ENCODE measurements at places on chromosomes 6 and 20.

DNA sequence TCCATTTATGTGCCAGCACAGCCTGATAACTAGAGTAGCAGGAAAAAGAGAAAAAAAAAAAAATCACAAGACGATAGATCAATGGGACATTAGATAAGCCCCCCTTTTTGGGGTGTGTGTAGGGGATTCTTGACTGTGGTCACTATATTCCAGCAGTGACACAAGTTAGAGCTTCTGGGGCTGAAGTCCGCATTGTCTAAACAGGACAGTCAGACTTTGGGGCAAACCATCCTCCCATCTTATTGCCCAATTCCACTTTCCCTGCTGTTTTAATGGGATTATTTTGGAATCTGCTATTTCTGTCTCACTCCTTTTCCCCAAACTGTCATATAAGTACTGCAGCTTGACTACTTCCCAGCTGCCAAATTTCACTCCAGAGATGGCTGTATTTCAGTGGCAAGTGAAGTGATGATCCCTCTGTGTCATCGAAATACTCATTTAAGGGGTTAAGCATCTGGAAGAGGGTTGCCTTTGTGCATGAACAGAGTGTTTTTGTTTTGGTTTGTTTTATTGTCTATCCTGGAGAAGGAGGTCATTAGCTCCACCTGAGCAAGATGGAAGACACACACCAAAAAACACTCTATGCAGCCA, 182.5 kb downstream of the ATXN1 start:
- DNase-seq, result no peak

GRCh38 chr20:36644032-36644705, 1.8 kb downstream of the SLA2 start:
- DNase-seq, result no peak

- no peak for DNase-seq
These were observed 28.9 kb upstream of the CCR6 start for GRCh38 chr6:167093922-167094432.

DNA sequence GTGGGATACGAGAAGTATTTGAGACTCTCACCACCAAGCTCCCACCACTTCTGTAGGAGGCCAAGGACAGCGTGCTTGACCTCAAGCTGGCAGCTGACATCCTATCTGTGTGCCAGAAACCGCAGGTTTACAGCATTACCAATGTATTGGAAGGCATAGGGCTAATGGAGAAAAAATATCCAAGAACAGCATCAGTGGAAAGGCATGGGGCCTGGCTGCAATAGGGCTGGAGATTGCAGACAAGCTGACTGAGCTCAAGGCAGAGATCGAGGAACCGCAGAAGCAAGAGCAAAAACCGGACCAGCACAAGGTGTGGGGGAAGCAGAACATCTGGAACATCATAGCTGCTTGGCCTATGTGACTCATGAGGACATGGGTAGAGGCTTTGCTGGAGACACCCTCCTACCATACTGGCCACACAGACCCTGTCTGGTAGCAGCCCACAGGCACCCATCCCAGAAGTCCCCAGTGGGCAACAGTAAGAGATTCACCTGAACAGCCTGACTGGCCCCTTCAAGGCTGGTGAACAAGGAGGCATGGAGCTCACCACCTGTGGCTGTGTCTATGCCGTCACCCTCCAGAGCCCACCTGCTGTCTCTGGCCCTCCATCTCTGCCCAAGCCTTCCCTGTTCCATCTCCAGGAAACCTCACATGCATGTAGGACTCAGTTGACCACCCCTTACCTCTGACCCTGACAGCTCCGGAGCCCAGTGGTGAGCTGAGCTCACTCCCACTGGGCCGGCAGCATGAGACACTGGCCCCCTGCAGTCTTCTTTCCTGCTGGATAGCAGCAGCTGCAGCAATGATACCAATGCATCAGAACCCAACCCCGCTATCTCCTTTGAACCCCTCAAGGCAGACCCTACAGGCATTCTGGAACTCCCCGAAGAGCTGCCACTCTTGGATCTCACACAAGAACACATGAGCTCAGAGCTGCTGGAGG, 171.1 kb downstream of the KIF6 start:
- DNase-seq, result no peak

GRCh38 chr20:8194721-8195120, 62.7 kb downstream of the PLCB1 start:
- DNase-seq, result no peak

- DNase-seq, result no peak
These were observed 3.0 kb downstream of the ARFRP1 start for GRCh38 chr20:63704749-63705117.

GRCh38 chr6:123169774-123170095, 173.7 kb downstream of the CLVS2 start:
- DNase-seq, result no peak

- no peak for DNase-seq
These were observed 135.3 kb downstream of the ARID1B start for GRCh38 chr6:156912431-156912830.

- DNase-seq, result no peak
These were observed 12.5 kb downstream of the GZF1 start for GRCh38 chr20:23374441-23374840.

DNA sequence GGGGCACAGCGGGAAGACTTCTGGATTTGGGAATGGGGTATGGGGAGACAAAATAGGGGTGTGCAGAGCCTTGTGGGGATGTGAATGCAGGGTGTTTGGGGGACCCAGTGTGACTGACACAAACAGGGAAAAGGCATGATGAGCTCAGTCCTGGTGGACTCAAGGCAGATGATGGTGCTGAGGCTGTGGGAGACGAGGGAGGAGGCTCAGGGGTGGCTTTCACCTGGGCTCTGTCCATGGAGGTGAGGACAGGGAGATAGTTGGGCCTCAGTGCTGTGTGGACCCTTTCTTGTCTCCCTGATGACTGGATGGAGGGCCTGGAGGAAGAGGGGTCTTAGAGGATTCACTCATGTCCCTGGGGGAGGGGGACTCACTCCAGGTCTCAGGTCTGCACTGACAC, 26.2 kb upstream of the MICB start:
- no peak for DNase-seq

- no peak for DNase-seq
These were observed 958 bp downstream of the MLIP start for GRCh38 chr6:54112151-54112650.

DNA sequence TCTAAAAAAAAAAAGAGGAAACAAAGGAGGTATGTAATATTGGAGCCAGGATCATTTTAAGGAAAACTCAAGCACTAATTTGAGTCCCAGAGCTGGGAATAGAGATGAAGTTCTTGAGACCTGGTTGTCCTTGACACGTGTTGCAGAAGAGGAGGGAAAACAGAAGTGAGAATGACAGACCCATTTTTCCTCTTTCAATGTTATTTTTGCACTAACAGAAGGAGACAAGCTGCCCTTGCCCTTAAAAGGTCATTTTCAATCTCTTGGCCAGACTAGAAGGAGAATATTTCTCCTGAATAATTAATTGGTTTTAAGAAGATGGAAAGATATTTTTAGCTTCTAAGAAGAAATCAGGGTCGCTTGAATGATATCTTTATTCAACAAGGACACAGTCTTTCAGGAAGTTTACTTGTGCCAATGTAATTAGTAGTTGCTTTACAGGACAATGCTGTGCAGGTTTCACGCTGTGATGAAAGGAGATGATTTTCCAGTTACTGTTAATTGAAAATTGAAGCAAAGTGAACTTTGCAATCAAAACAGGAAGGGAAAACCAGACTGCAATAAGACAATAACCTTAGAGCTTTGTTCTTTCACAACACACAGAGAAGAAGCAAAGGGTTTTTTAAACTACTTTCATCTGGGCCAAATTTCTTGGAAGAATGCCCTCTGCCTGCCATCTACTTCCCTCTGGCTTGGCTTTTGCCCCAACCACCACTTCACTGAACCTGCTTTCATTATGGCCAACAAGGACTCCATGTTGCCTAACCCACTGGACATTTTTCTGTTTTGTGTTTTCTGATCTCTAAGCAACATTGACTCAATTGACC, 107.8 kb upstream of the SHLD1 start:
- no peak for DNase-seq

GRCh38 chr6:148790817-148791216, 44.0 kb downstream of the UST start:
- DNase-seq, result no peak

- no peak for DNase-seq
These were observed 13.7 kb upstream of the BLCAP start for GRCh38 chr20:37541326-37541725.

DNA sequence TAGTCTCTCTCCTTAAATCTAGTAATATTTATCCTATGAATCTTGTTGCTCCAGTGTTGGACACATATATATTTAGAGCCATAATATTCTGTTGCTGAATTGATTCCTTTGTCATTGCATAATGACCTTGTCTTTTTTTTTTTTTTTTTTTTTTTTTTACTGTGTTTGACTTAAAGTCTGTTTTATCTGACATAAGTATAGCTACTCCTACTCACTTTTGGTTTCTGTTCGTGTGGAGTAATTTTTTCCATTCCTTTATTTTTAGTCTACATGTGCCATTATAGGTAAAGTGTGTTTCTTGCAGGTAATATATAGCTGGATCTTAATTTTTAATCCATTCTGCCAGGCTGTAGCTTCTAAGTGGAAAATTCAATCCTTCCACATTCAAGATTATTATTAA, 166.5 kb downstream of the GMDS start:
- DNase-seq, result no peak

DNA sequence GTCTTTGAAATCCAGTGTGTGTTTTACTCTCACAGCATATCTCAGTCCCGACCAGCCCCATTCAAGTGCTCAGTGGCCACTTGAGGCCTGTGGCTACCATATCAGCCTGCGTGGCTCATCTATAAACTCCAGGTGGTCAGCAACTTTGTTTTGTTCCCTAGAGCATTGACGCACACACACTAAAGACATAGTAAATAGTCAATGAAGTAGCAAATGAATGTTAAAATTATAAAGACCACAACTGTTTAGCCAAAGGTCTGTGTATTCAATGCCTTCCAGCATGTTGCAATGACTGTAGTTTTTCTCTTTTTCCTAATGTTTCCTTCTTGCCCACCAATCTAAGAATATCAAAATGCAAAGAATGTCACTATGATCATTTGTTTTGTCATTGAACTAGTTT, 238.2 kb upstream of the ZNF217 start:
- no peak for DNase-seq

GRCh38 chr20:16301986-16302385, 271.3 kb downstream of the KIF16B start:
- no peak for DNase-seq

- no peak for DNase-seq
These were observed 8.7 kb upstream of the WTAP start for GRCh38 chr6:159718634-159719033.

Data from NCI-H82 (cell line).